ENCODE measurements at places on chromosomes 5 and 9.

- no peak for DNase-seq
Measured at GRCh38 chr5:19902316-19902934, 85.6 kb downstream of the CDH18 start.

GRCh38 chr9:115891929-115892328 is 261.7 kb upstream of the PAPPA start:
- no peak for DNase-seq

- no peak for DNase-seq
Measured at GRCh38 chr5:138159666-138160065, 18.8 kb downstream of the BRD8 start.

GRCh38 chr9:89661956-89662717 is 57.3 kb downstream of the GADD45G start:
- DNase-seq: no peak

DNA sequence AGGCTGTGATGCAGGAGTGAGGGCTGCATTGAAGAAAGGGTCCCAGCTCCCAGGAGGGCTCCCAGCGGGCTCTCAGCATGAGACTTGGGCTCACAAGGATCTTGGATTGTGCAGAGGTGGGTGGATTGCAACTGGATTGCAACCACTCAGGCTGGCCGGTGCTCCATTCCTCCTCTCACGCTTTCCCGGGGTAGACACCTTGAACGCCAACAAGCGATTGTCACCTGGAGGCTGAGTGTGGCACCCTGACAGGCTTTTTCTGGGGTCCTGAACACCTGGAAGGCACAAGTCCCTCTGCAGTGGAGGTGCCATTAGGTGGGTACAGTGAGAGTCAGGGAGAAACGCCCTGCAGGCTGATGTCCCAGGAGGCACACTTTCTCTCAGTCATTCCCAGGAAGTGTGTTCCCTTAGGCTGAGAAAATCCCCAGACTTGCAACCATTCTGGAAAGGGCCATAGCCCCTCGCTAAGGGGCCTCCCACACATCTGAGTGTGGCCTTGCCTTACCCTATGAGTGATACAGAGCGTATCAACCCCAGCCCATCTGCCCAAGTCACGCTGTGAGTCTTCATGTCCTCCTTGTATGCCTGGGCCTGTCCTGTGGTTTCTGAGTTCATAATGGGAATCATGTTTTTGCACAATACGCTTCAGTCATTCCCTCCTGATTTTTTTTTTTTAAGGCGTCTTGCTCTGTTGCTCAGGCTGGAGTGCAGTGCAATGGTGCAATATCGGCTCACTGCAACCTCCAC is 488.1 kb downstream of the IRX1 start:
- DNase-seq: no peak

- DNase-seq: no peak
Measured at GRCh38 chr5:166398131-166398530, 1893.3 kb upstream of the WWC1 start.

- no peak for DNase-seq
Measured at GRCh38 chr5:51373880-51374523, 9.2 kb upstream of the ISL1 start.

GRCh38 chr9:97220894-97221477 is 86.5 kb upstream of the CCDC180 start:
- DNase-seq: no peak

GRCh38 chr5:142621227-142621626 is 64.7 kb downstream of the FGF1 start:
- no peak for DNase-seq

DNA sequence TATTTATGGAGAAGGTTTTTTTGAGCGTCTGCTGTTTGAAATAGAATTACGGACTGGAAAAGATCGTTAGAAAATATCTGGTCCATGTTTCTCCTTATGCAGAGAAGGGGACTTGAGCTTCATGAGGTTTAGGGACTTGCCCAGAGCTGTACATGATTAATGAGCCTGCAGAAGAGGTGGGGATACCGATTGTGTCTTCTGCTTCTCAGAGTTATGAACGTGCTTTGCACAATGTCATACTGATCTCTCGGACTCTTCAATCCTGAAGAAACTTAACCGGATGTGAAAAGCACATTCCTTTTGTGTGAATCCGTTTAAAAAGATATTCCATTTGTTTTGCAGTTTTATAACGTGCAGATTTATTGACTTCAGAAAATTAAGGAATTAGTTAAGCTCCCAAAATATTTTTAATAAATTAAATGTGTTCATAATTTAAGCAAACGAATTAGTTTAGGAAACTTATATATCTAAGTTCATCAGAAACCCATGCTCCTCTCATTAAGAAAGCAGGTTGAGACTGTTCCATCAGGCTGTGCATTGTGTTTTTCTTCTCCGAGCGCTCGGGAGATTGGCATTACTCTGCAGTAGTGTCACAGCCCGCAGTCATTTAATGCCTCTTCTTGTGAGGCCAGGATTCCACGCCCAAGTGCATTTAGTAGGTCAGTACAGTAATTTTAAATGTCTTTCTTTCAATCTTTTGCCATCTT is 40.8 kb upstream of the MEF2C start:
- DNase-seq: no peak

DNA sequence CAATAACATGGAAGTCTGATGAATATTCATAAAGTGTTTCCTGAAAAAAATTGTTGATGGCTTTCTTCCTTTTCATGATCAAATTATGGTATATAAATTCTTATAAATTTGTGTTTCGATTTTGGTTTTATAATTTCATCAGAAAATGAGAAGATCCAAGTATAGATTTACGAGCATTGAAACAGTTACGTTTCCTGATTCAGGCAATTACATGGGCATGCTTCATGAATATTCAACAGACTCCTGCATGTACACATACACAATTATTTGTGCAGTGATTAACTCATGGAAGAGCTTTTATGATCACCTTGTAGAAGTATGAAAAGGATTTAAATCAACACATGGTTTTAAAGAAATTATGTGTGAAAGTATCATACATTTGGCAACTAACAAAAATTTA is 136.7 kb downstream of the MPDZ start:
- no peak for DNase-seq
